ENCODE measurements at places on chromosomes 7 and 10. TPM values are rescaled to one million over a fixed set of nuclear protein-coding genes. Genes with fewer than 3 reads are reported as not detected.

DNA sequence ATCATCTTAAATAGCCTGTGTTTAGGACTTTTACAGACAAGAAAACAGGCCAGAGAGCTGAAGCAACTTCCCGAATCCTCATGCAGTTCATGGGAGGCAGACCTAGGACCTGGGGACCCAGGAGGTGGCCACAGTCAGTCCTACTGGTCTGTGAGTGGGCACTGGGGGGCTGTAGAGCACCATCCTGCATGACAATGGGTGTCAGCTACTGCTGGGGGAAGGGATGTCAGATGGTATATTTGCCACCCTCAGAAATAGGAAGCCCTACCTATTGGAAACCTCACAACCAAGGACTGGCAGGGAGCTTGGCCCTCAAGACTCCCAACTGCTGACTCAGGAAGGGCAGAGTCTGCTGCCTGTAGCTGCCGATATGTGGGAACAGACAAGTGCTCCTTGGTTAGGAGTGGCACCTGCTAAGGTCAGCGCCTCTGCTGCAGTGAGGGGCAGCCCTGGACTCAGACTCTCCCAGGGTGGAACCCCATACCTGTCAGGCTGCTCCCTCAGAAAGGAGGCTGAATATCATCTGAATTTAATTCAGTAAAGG is 29.7 kb downstream of the OGDH start:
- no peaks in the 10 kb centered on the region for H3K27me3 ChIP-seq
- H3K4me3 ChIP-seq, result no peak overlapping the region
- no peak for DNase-seq

DNA sequence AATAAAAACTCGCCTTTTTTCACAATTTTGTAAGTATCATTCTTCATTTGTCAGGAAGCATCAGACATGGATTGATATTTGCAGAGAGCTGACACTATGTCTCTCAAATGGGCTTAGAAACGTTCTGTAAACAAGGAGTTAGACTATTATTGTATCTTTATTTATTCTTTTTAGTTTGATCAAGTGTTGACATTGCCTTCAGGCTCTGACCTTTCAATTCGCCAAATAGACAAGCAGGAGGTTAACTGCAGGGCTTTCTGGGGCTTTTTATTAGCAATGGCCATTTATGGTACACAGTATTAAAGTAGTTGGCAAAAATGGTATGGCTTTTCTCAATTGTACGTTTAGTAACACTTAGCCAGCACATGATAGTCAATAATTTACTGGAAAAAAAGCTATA is 221.7 kb downstream of the ZWINT start:
- H3K4me1 ChIP-seq, result no peaks in the 10 kb centered on the region
- no peak overlapping the region for H3K4me3 ChIP-seq
- no peaks in the 10 kb centered on the region for H3K27me3 ChIP-seq
- no peak for DNase-seq

GRCh38 chr7:155763691-155764437 is 48.4 kb downstream of the SHH start:
- H3K27ac ChIP-seq, result no peak overlapping the region
- peaks cover 43% of the 10 kb centered on the region for H3K36me3 ChIP-seq
- H3K4me1 ChIP-seq, result no peaks in the 10 kb centered on the region
- H3K4me3 ChIP-seq, result no peak overlapping the region
- no peak for DNase-seq

DNA sequence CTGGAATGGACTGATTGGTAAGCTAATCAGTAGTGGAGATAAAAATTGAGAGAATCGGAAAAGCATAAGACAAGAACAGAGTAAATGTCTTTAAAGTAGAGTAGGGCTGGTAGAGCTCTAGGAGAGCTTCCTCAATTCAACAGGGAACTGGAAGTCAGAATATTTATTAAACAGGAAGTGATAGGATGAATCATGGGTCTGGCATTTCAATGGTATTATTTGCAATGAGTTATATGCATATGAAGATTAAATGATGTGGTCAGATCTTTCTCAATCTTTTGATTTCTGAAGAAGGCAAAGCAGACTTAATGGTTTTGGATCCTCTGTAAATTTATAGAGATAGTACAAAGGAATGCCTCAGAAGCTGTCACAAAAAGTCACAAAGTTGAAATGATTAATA is 349.0 kb downstream of the HPSE2 start:
- H3K4me3 ChIP-seq, result no peak overlapping the region
- H3K27me3 ChIP-seq, result no peaks in the 10 kb centered on the region
- no peak overlapping the region for H3K27ac ChIP-seq
- no peak for DNase-seq
- H3K36me3 ChIP-seq, result no peaks in the 10 kb centered on the region

- no peaks in the 10 kb centered on the region for H3K36me3 ChIP-seq
- peak overlapping the region; percentile 95 for H3K27ac ChIP-seq
- peak overlapping the region; percentile 23 for H3K4me3 ChIP-seq
- no peaks in the 10 kb centered on the region for H3K27me3 ChIP-seq
- H3K4me1 ChIP-seq, result peaks cover 56% of the 10 kb centered on the region
- DNase-seq, result no peak
Observed at GRCh38 chr10:70191161-70191971, 21.1 kb upstream of the SAR1A start.

DNA sequence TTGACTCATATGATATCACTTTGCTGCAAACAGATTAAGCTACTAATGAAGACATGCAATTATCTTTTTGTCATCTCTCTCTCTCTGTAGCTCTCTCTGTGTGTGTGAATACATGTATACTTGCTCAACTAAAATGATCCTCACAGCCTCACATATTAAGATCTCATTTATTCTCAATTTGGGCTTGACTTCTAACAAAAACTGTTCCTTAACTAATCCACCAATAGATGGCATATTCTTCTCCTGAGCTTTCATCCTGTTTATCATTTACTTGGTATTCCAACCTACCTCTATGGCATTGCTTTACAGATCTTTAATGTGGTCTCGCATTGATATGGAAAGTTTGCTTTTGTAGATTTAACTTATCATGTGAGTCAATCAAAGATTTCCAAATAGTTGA is 540.4 kb downstream of the CNTNAP2 start:
- H3K27me3 ChIP-seq, result no peaks in the 10 kb centered on the region
- DNase-seq, result no peak
- no peak overlapping the region for H3K27ac ChIP-seq
- H3K36me3 ChIP-seq, result no peaks in the 10 kb centered on the region

The UPK3B gene
- total RNA-seq, result 0.88 TPM

The PIP gene
- total RNA-seq, result not detected

The TAS2R3 gene
- total RNA-seq, result 3.2 TPM

The CARD11 gene
- total RNA-seq, result not detected

The OR2A7 gene
- 1.1 TPM for total RNA-seq

The LIPN gene
- not detected for total RNA-seq

The UPF2 gene
- 15.0 TPM for total RNA-seq
